ENCODE measurements at places on chromosomes 2 and 18.

- DNase-seq = no peak
These were observed 1380.6 kb downstream of the DSC3 start for GRCh38 chr18:29661924-29662323.

GRCh38 chr2:150591496-150592285 is 104.2 kb upstream of the RND3 start:
- DNase-seq = peak; percentile 39

DNA sequence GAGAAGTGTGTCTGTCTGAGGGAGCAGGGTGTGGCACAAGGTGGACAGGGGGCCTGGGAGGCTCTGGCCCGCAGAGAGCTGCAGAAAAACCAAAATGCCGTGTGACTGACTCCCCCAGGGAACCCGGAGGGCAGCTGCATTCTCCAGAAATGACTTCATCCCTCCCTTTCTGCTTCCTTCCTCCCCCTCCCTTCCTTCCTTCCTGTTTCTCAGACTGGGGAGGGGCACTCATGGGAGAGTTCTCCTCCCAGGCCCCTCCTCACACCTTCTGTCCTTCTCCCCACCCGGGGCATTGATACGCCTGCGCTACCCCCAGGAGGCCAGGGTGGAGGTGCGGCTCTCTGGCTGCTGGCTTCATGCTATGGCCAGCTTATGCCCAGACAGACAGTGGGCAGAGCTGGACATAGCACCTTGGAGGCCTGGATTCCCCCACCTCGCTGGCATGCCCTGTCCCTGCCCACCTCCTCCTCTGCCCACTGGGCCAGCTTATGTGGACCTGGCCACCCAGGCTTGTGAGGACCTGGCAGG is 8.2 kb upstream of the GPR17 start:
- DNase-seq = peak; percentile 90

DNA sequence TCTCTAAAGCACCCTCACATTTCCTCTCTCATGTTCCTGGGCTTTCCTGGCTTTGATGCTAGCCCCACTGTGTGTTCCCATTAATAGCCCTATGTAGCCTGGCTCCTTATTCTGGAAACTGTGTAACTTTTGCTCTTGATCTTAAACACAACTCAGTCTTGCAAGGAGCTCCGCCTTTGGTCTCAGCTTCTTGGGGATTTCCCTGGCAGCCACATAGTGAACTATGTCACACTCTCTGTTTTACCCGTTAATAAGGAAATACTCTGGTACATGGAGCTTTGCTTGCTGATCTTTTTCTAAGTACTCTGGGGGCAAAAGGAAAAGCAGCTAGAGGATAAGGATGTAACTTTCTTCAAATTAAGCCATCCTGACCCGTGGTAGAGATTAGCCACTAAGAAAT is 259.3 kb downstream of the NEDD4L start:
- DNase-seq = no peak

GRCh38 chr18:12162786-12163185 is 69.1 kb downstream of the ANKRD62 start:
- DNase-seq = no peak

DNA sequence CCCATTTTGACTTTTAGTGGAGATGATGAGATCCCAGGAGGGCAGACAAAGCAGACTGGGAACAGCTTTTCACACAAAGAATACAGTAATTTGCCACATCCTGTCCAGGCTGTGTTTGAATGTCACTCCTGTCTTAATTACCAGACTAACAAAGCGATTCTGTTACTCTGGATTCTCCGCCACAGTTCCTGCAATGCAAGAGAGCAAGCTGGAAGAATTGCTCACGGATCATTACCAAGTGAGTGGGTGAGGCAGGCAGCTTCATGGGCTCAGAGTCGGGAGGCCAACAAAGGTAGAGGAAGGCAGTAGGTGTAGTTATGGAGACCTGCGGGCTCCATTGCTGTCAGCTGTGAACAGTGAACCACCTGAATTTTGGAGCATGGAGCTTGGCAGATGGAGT is 250.5 kb upstream of the ATP5MC3 start:
- DNase-seq = no peak

GRCh38 chr2:142178604-142179003 is 47.8 kb upstream of the LRP1B start:
- DNase-seq = no peak

DNA sequence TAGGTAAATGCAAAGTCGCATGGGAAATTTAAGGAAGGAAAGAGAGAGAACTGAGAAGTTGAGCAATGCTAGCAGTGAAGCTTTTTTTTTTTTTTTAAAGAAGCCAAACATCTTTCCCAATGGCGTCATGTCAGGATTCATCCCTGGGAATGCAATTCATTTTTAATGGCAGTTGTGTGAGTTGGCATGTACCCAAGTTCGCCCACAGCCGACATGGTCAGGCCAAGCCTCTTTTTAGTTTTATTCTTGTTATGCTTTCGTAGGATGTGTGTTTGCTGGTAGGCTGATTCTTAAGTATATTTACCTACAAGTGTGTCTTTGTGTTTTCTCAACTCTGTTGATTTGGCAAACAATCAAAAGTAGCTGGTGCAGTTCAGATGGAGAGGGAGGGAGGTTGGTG is 127.6 kb upstream of the ITGA6 start:
- peak; percentile 50 for DNase-seq

DNA sequence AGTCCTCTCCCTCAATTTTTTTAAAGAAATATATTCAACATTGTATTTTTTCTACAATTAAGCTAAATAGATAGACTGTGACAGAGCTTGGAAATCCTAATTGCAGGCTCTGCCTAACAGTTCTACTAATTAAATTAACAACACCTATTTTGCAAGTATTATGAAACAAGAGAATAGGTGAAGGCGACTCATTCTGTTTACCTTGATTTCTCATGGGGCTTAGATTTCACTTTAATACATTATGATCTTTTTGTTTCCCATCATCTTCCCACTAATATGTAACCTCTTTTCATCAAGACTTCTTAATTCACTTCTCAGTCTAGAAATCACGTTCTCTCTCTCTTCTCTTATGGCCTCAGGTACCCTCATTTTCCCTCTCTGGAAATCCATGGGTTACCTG is 42.7 kb upstream of the TANK start:
- no peak for DNase-seq

DNA sequence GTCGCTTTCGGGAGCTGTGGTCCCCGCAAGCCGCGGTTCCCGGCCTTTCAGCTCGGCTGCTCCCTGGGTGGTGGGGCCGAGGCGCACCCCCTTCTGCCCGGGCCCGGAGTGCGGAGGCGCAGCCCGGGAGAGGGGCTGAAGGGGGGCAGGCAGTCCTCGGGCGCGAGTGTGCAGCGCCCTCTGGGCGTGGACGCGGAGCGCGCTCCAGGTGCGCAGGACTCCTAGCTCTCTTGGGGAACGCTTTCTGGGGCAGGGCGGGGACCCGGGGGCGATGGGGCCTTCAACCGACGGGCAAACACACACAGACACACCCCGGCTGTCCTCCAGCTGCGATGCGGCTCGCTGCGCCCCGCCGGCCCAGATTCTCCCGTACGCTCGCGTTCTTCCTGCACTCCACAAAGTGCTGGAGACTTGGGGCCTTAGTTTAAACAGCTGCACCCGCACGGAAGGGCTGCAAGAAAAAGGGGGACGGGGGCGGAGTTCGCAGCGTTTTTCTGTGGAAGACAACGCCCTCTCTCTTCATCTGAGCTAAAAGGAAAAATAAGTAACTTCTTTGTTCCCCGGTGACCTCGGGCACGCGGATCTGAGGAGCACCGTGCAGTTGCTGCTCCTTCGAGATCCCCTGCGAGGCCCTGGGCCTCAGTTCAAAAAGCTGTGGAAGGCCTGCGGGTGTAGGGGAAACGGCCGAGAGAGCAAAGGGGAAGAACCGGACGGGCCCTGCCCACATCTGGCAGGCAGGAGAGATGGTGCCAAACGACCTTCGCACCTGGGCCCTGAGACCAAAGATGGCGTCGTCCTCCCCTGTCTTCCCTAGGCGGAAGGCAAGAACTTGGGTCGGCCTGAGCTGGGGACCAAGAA is 593 bp upstream of the SDC1 start:
- peak; percentile 64 for DNase-seq

DNA sequence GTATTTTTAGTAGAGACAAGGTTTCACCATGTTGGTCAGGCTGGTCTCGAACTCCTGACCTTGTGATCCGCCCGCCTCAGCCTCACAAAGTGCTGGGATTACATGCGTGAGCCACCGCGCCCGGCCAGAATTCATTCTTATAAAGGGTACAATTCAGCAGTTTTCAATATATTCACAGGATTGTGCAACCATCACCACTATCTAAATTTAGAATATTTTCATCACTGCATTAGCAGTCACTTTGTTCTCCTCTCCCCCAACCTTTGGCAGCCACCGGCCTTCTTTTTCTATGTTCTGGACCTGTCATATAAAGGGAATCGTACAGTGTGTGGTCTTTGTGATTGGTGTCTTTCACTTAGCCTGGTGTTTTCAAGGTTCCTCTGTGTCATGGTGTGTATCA is 40.7 kb downstream of the TCF7L1 start:
- DNase-seq = peak; percentile 42

DNA sequence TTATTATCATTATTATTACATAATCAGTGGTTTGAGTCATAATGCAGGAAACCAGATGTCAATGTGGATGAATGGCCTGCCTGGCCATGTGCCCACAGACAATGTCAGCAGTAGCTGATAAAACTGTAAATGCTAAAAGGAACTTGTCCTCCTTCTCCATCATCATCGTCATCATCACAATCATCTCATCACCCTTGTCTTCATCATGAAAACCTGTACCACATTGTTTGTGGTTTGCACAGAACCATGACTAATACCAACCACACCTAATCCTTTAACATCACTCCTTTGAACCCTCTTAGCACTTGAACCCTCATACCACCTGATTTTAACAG is 96.0 kb downstream of the HNMT start:
- DNase-seq = peak; percentile 69

- peak; percentile 69 for DNase-seq
These were observed 174.6 kb downstream of the ZNF385B start for GRCh38 chr2:179686718-179687342.

DNA sequence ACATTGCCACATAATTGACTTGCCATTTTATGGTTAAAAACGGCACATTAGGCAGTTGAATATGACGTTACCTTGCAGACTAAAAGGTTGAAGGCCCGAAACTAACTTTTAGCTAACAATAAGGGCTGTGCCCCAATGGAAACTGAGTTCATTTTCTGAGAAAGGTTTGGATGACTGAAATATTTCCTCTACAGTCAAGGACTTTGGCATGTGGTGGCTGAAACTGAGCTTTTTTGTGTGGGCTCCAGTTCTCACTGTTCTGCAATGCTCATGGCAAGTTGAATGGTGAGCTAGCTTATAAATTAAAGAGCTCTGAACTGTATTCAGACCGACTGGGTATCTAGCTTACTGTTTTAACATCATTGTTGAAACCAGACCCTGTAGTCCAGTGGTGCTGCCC is 23.8 kb upstream of the TXNDC2 start:
- no peak for DNase-seq

DNA sequence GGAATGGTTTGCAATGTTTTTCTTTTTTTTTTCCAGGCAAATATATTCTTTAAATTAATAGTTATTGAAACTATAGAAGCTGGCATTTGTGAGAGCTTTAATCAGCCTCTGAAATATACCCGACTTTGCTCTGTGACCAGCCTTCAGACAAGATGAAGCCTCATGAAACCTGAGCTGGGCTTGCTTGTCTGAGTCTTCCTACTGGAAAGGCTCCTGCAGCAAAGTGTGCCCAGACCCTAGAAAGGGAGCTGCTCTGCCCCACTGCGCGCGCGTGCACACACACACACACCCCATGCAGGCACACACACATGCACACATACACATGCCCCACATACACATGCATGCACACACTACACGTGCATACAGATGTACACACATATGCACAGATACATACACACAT is 203.3 kb upstream of the NT5C1B start:
- DNase-seq = no peak

DNA sequence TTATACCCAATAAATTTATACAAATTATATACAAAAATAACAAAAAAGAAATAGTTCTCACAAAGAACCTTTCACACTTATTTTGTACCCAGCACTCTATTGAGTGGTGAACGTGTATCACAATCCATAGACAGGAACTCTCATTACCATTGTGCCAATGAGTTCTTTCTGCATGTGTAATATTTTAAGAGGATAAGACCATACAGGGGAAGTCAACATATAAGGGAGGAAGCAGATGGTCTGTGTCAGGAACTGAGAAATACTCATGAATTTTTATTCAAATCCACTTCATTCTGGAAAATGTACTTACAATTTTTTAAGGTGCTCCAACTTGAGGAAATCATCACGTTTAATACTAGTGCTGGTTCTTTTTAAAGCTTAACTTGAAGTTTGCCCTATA is 27.1 kb upstream of the ELOA2 start:
- no peak for DNase-seq
